ENCODE measurements at places on chromosomes 6 and 20. TPM values are rescaled to one million over a fixed set of nuclear protein-coding genes. Genes with fewer than 3 reads are reported as not detected.

DNA sequence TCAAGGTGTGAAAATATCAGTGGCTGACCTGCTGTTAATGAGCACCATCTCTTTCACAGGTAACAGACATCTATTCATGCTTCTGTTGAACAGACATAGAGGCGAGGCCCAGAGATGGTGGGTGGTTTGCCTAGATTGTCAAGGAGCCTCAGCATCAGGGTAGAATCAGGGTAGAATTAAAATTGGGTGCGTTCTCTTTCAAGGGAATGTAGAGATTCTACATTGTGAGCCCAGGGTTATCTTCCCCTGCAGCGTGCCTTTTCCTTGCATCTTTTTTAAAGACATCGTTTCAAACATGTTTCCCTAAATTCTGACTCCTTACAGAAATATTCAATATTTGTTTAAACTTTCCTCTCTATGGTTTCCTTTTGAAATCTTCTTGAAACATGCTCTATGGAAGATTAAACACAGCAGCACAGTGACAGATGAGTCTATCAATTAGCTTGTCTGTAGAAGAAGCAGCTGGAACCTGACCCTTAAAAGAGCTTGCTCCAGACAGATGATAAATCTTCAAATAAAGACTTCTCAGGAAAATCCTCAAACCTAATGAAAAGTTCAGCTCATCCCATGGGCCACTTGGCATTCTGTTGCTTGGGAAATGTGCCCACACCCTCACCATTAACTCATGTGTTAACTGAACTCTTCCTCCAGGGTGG lies 119.8 kb downstream of the IPCEF1 start:
- H3K27me3 ChIP-seq = no peaks in the 10 kb centered on the region
- DNase-seq = no peak
- H3K4me1 ChIP-seq = peaks cover 76% of the 10 kb centered on the region
- H3K4me3 ChIP-seq = no peak overlapping the region
- H3K27ac ChIP-seq = peak overlapping the region; percentile 4

DNA sequence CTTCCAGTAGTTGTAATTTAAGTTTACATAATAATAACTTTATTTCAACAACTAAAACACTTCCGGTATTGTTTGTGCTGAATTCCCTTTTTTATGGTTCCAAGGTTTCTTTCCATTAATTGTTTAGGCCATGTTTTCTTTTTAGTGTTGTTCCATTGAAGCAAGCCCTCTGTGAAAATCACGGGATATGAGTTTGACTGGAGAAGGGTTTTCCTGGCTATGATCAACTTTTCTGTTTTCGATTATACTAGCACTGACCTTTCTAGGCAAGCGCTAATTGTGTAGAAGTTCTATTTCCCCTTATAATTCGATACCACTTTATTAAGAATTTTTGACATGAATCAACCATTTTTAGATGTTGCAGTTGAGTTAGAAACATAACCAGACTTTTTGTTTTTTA lies 2.4 kb downstream of the LAMA2 start:
- H3K36me3 ChIP-seq = no peaks in the 10 kb centered on the region
- DNase-seq = no peak
- H3K4me1 ChIP-seq = peaks cover 3% of the 10 kb centered on the region
- peaks cover 44% of the 10 kb centered on the region for H3K27me3 ChIP-seq
- H3K27ac ChIP-seq = no peak overlapping the region

PDE10A gene
- not detected for total RNA-seq

GRCh38 chr6:109096208-109096607 lies 901 bp downstream of the CEP57L1 start:
- peak overlapping the region; percentile 91 for H3K4me3 ChIP-seq
- H3K4me1 ChIP-seq = peaks cover 24% of the 10 kb centered on the region
- H3K27me3 ChIP-seq = no peaks in the 10 kb centered on the region
- peaks cover 16% of the 10 kb centered on the region for H3K36me3 ChIP-seq
- DNase-seq = no peak

DNA sequence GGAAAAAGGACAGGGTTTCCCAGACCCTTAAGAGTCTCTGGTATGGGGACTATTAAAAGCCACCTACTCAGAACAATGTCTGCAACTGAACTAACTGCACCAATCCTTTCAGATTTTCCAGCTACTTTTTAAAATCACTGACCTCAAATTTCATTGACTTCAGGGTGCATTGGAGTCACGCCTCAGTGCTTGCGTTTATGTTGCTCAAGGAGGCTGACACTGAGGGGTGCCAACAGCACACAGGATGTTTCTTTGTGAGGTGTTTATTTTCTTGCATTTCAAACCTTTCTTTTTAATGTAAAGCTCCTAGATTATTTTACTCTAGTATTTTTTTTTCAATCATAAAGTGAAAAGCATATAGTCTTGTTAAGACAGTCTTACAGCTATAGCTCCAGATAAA lies 402.0 kb upstream of the SLC35B3 start:
- peaks cover 3% of the 10 kb centered on the region for H3K27me3 ChIP-seq
- H3K36me3 ChIP-seq = no peaks in the 10 kb centered on the region
- H3K4me1 ChIP-seq = no peaks in the 10 kb centered on the region
- no peak overlapping the region for H3K27ac ChIP-seq
- H3K4me3 ChIP-seq = no peak overlapping the region

GRCh38 chr6:148835920-148836441 lies 89.2 kb downstream of the UST start:
- H3K27me3 ChIP-seq = peaks cover 4% of the 10 kb centered on the region
- H3K27ac ChIP-seq = peak overlapping the region; percentile 38
- H3K4me3 ChIP-seq = no peak overlapping the region
- no peaks in the 10 kb centered on the region for H3K36me3 ChIP-seq

- H3K27ac ChIP-seq = no peak overlapping the region
- H3K4me3 ChIP-seq = no peak overlapping the region
- peaks cover 35% of the 10 kb centered on the region for H3K36me3 ChIP-seq
- H3K27me3 ChIP-seq = no peaks in the 10 kb centered on the region
Observed at GRCh38 chr6:143867236-143867635, 3.0 kb downstream of the ZC2HC1B start.

- H3K27me3 ChIP-seq = peaks cover 31% of the 10 kb centered on the region
- H3K27ac ChIP-seq = peak overlapping the region; percentile 86
- H3K4me3 ChIP-seq = no peak overlapping the region
- no peaks in the 10 kb centered on the region for H3K36me3 ChIP-seq
- peaks cover 47% of the 10 kb centered on the region for H3K4me1 ChIP-seq
- DNase-seq = no peak
Observed at GRCh38 chr6:113629975-113630737, 227.0 kb upstream of the MARCKS start.

PRRC2A gene
- total RNA-seq = 244 TPM

DNA sequence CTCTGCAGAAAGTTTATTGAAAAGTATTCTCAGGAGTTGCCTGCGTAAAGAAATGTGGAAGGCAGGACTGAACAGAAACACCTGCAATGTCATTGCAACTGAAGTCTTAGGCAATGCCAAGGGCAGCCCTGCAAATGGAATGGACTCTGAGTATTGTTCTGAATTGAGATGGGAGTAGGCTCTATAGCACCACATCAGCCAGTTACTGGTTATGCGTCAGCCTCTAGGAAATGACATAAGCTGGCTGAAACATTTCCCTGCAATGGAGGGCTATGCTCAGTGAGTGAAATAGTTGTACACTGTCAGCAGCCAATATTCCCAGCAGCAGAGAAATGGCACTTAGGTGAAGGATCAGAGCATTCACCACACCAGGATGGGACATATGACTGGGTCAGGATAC lies 13.8 kb upstream of the GJE1 start:
- no peak overlapping the region for H3K4me3 ChIP-seq
- peaks cover 2% of the 10 kb centered on the region for H3K4me1 ChIP-seq
- peaks cover 10% of the 10 kb centered on the region for H3K27me3 ChIP-seq
- no peaks in the 10 kb centered on the region for H3K36me3 ChIP-seq

DNA sequence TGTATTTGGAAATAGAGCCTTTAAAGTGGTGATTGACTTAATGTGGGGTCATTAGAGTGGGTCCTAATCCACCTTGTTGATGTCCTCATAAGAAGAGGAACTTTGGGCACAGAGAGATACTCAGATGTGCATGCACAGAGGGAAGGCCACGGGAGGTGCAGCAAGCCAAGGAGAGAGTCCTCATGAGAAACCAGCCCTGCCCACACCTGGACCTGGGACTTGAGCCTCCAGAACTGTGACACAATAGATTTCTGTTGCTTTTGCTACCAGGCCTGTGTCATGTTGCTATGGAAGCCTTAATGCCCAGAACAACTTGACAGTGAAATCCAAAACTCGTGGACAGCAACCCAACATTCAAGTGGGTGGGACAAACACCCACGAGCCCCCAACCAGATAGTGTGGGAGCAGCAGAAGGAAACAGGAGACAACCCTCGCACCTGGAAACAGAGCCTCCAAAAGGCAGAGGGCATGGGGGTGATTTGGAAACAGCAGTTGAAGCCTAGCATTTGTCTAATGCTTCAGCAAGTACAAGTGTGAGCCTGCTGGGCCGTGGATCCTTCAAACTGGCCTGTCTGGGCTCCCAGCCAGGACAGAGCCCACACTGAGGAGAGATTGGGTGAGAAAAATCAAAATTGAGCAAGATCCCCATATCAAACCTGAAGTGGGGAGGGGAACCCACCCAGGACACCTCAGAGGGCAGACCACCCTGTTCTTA lies 201.0 kb upstream of the CST7 start:
- DNase-seq = no peak
- H3K27me3 ChIP-seq = no peaks in the 10 kb centered on the region
- H3K27ac ChIP-seq = no peak overlapping the region
- H3K4me1 ChIP-seq = peaks cover 9% of the 10 kb centered on the region

DNA sequence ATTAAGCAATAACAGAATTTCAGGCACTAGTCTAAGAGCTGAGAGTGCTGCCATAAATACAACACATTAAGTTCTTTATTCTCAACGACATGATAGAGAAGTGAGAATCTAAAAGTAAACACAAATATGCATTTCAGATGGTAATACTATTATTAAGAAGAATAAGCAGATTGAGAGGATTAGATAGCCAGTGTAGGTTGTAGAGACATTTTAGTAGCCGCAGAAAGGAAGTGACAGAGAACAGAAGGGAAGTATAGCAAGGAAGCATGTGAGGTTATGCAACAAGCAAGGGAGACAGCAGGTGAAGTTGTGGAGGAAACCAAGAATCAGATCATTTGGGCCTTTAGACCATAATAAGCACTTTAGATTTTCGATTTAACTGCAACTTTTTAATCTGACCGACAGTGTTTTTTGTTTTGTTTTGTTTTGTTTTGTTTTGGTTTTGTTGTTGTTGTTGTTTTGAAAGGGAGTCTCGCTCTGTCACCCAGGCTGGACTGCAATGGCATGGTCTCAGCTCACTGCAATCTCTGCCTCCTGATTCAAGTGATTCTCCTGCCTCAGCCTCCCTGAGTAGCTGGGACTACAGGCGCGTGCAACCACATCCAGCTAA lies 737.0 kb upstream of the ADGRB3 start:
- H3K27me3 ChIP-seq = no peaks in the 10 kb centered on the region
- no peaks in the 10 kb centered on the region for H3K36me3 ChIP-seq
- no peak overlapping the region for H3K27ac ChIP-seq
- H3K4me3 ChIP-seq = no peak overlapping the region
- no peaks in the 10 kb centered on the region for H3K4me1 ChIP-seq

TSHZ2 gene
- 0.54 TPM for total RNA-seq

- H3K27me3 ChIP-seq = no peaks in the 10 kb centered on the region
- peaks cover 50% of the 10 kb centered on the region for H3K36me3 ChIP-seq
- no peak overlapping the region for H3K27ac ChIP-seq
- H3K4me1 ChIP-seq = peaks cover 15% of the 10 kb centered on the region
- DNase-seq = no peak
- H3K4me3 ChIP-seq = no peak overlapping the region
Observed at GRCh38 chr6:44230034-44230675, 6.8 kb downstream of the SLC29A1 start.
